Activated CD8-positive, alpha-beta T cell treated with anti-CD3 and anti-CD28 coated beads, Interleukin-2, amount 10 ng/mL, durations not matched to agents 7 days and 5 days (primary cell): ENCODE measurements at places on chromosomes 1 and 21.

DNA sequence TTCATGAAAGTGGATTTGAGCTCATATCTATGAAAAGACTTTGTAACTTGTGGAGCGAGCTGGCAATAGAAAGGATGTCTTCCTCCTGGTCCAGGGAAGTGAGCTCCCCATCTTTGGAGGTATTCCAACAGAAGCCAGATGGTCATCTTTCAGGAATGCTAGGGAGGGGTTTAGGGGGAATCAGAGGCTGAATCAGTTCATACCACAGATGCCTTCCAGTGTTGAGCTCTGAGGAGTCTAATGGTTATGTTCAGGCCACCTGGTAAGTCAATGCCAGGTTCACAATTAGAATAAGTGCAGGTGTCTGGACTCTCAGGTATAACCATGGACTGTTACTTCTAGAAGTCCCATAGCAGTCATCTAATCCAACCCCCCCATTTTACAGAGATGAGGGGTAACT lies 119.1 kb downstream of the ACTL8 start:
- no peak for DNase-seq

GRCh38 chr1:168833801-168834224 lies 104.8 kb upstream of the DPT start:
- peak; percentile 30 for DNase-seq

- peak; percentile 58 for DNase-seq
Measured at GRCh38 chr1:226645279-226645976, 93.7 kb downstream of the ITPKB start.

- DNase-seq: no peak
Measured at GRCh38 chr1:14845851-14846250, 247.4 kb downstream of the KAZN start.

DNA sequence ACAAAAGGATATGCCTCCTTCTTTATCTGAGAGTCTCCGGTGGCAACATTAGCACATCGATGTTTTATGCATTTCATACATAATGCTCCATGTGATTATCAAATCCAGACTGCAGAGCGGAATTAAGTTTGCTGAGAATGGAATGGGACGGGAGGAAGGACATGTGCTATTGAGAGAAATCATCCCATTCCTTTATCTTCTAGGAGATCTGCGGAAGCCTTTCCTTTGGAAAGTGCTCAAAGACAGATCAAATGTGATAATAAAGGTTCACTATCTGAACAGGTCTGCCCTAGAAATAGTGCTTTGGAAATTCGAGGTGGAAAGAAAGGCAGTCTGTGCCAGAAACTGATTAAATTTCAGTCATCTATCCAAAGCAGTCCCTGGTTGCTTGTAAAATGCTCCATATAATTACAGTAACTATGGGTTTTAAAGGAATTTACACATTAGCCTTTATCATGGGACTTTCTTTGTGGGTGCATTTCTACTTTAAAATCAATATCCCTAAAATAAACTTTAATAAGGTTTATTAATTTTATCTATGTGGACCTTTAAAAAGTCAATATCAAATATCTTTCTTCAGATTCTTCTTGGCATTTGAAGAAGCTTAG lies 473.5 kb upstream of the ADGRL2 start:
- DNase-seq: no peak

- DNase-seq: peak; percentile 26
Measured at GRCh38 chr1:225652729-225653462, at the start of gene ENAH. Gene ENAH, minus strand, starts transcription at chr1:225653123. Its CDS starts 433 bp downstream, at chr1:225652690.

GRCh38 chr1:88985692-88986091 lies 6.7 kb downstream of the KYAT3 start:
- DNase-seq: no peak

GRCh38 chr1:31653717-31654473 lies 9.2 kb upstream of the PEF1 start:
- DNase-seq: no peak

DNA sequence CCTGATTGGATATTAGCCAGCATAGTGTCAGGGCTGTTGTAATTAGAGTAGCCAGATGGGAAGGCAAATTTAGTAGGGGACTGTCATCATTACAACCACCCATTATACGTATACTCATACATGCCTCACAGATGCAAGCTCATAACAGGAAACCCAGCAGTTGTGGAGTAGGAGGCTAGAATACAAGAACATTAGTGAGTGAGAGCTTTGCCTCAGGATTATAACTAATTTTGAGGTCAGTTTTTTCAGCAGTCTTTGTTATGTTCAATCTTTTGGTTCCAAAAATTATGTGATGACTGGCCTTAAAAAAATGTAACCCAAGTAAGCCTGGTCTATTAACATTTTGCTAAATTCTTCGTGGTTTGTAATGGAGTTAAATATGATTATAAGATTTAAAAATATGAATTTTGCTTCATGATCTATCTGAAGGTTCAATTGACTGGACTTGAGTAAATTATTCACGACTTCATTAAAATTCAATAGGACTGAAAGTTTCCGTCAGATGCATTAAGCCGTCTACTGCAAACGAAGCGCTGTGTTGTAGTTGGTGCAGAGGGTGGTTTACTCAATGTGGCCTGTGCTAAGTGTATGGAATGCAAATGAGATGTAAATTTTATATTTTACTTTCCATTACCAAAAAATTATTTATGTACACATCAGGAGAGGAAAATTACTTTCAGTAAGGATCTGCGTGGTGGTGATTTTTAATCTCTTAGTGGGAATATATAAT lies 48.8 kb downstream of the KCNK1 start:
- no peak for DNase-seq

- DNase-seq: peak; percentile 76
Measured at GRCh38 chr1:248924696-248925532, 18.9 kb downstream of the PGBD2 start.

- no peak for DNase-seq
Measured at GRCh38 chr1:26579681-26580111, 50.1 kb downstream of the RPS6KA1 start.

DNA sequence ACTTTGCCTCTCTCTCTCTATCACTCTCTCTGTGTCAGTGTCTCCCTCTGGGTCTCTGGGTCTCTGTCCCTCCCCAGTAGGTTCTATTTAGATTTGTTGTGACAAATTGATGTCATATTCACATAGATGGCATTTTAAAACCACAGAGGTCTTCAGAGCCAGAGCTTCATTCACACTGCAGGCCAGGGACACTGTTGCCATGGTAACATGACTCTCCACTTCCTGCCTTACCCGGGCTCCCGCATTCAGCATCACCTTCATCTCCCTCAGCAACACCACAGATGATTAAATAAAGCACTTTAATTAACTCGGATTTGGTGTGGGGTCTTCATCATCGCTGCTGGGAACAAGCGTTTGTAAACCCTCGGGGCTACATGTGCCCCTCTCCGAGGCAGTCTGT lies 132.6 kb downstream of the ETS2 start:
- peak; percentile 68 for DNase-seq

DNA sequence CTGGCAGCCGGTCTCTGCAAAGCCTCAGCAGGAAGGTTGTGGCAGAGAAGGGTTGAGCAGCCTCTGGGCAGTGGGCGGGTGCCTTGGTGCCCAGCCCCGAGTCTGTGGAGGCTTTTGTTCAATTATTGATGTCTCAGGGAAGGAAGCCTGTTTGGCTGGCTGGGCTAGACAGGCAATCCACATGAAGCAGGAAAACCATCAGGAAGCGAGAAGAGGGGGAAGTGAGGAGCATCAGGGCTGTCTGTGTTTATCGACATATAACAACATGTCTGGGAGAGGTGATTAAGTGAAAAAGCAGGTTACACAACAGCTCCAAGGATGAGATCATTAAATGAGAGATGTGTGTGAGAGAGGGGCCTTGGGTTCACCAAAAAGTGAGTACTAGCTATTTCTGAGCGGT lies 105.4 kb downstream of the UBE2U start:
- DNase-seq: no peak

DNA sequence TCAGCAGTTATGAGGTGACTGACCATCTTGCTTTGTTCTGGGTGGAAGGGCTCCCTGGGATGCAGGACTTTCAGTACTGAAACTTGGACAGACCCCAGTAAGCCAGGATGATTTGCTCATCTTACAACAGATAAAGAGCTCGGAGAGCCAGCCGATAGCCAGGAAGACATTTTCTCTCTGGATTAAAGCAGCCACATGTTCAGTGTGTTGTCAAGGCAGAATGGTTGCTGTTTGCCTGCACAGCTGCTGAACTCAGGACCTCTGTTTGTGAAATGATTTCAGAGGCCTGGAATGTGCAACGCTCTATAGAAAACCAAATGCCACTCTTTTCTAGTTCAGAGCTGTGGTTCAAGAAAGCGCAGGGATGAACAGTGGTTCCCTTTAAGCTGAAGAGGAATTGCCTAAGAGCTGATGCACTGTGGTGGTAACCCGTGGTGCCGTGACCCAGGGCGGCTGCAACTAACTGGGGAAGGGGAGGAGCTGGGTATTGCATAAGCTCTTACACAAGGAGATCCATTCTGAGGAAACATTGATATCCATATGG lies 40.7 kb downstream of the CASQ2 start:
- no peak for DNase-seq

DNA sequence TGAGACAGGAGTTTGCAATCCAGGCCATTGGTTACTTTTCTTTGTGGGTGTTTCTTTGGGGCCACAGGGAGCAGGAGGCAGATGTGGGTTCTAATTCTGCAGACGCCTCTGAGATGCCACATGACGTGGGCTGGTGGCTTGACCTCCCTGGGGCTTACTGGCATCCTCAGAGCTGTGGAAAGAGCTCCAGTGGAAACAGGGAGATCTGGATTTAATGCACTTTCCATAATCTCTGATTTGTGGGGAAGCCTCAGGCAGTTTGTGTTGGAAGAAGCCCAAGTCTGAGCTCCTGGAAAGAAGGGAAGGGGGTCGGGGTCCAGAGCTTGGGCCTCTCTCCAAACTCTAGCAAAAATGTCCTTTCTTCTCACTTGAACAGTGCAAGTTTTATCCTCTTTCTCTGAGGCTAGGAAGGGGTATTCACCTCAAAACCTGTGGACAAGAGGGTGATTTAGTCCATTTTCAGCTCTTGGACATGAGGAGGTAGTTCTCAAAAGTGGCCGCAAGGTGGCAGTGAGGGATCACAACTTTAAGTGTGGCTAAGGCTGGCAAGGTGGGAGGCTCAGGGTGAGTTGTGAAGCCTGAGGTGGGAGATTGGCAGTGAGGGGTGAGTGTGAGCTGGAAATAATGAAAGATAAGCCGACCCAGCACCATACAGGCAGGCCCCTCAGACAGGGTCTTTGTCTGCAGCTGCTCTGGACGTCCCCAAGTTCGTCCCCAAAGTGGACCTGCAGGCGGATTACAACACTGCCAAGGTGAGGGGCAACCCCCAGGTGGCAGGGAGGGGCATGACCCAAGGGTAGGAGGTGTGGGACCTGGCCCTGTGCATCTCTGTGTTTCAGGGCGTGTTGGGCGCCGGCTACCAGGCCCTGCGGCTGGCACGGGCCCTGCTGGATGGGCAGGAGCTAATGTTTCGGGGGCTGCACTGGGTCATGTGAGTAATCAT lies 9.2 kb downstream of the IKBKE start:
- DNase-seq: peak; percentile 80
